ENCODE measurements at places on chromosomes 5 and 9.

- DNase-seq = no peak
Measured at GRCh38 chr9:135797507-135798262, 95.7 kb downstream of the KCNT1 start.

DNA sequence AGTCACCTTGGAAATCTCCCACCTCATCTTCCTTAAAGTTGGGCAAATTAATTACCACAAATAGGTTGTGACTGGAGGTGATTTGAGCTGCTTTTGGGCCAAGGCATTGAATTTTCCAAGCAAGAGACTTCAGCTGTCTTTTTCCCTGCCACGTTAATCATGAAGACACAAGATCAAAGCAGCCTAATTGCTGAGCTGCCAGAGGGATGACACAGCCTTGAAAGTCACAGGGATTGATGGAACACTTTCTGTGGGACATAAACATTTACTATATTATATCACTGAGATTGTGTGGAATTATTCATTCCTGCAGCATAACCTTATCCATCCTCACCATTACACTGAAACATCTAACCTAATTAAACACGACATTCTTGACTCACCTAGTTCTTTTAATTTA is 172.2 kb downstream of the FAM170A start:
- no peak for DNase-seq

DNA sequence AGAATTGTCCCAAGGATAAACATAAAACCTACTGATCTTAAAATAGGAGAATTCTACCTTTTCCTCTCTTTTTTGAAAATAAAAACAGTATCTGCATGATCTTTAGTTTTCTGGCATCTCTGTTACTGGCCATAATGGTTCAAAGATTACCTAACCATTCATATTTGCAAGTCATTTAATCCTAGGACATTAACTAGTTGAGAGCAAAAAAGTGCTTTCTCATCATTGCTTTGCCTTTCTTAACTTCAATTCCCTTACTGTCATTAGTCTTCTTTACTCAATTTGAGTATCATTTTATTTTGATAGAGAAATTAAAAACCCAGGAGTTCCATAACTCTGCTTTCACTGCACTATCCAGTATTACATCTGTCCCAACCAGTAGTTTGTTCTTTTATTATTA is 68.6 kb downstream of the RFX3 start:
- DNase-seq = no peak

GRCh38 chr9:69898714-69899209 is 78.1 kb downstream of the CFAP95 start:
- no peak for DNase-seq

DNA sequence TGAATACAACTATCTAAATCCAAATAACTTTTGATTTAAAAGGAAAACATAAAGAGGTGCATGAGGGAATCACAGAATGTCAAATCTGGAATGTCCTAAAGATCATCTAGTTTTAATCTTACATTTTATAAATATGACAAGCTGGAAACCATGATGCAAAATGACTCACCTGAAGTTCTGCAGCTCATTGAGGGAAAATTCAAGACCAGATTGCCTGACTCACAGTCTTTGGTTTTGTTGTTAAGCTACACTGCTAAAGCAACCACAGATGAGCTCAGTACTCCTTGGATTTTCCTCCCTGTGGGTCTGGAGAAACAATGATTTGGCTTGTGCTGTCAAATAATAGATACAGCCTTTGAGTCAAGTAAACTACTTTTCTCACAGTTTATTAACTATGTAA is 19.1 kb upstream of the EDIL3 start:
- no peak for DNase-seq

DNA sequence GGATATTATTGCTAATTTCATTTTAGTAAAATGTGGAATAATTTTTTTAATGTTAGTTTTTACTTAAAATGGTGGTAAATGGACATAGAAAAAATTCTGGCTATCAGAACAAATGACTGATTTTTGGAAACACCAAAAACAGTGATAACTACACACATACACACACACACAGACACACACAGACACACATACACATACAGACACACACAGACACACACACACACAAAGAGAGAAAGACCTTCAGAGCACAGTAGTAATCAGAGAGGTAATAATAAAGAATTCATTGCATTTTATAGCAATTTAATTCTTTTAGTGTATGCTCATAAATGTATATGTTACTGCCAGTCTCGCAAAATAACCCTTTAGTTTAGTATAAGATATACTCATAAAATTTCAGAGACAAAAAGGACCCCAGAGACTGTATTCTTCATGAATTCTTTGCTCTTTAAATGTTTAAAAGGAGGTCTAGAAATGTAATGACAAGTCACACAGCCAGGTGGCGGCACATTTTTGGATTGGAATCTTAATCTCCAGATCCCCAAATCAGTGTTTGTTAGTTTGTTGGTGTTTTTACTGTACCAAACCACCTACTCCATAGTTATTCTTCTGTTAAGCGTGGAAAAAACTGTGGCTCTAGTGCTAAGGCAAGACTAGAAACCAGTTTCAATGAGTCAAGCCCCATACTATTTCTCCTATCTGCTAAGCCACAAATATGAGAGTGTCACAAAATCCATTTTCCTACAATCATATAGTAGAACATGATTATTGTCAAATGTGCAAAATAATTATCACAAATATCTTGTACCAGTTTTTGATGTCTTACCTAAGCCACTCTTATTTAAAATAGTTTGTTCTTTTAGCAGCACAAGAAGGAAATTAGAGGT is 109.9 kb downstream of the EDIL3 start:
- no peak for DNase-seq

GRCh38 chr5:1926471-1927341 is 44.0 kb upstream of the IRX4 start:
- no peak for DNase-seq

- no peak for DNase-seq
Measured at GRCh38 chr5:34020726-34021125, 12.9 kb upstream of the AMACR start.

DNA sequence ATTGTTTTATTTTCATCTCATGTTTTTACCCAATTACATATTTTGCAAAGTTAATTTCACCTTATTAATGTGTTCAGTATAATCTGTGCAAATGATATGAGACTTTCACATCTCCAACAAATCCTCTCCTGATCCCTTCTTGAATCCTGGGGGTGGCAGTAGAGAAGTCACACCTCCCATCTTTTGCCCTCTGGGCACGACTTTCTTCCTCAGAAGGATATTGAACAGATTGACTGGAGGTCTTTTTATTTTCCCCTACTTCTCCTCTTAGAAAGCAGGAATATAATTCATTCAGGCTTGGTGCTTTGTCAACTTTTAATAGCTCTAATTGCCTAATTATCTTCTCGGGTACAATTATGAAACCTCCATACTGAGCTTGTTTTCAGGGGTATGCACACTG is 1037.1 kb upstream of the NUDT12 start:
- no peak for DNase-seq

DNA sequence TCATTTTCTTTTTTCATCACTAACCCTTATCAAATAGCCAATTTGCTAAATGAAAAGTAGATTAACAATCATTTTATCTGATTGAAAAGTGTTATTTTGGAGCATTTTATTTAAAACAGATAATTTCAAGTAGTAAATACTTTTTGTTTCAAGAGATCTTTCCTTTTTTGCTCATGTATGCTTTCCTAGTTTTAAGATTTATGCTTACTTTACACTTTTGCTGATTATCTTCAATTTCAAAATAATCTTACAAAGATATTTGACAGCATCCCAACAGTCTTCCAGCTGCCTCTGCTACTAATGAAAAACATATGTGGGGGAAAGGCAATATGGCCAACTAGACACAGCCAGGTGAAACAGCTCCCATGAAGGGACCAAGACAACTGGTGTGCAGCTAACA is 1027.3 kb upstream of the CDH9 start:
- DNase-seq = no peak

DNA sequence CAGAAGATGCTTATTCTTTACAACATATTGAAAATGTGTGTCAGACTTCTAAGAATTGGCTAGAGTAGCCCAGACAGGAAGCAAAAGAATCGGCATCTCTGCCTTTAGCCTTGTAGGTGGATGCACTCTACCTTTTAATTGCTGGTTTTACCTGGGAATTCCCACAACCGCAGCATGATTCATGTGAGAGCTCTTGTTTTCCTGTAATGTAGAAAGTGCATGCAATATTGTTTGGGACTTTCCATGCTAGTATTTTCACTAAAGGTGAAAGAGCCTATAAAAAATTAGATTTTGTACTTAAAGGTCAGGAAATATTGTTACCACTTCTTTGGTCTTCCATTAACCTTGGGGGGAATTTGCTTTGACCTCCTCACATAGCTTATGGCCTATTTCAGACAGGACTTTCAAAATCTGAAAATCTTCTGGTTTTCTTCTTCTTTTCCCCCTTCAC is 89.8 kb downstream of the NTRK2 start:
- no peak for DNase-seq

- no peak for DNase-seq
Measured at GRCh38 chr5:113000466-113000865, 23.9 kb downstream of the DCP2 start.

GRCh38 chr5:112787261-112787660 is 49.6 kb downstream of the APC start:
- DNase-seq = no peak

- DNase-seq = no peak
Measured at GRCh38 chr5:128082551-128083032, 974 bp upstream of the SLC12A2 start.

- DNase-seq = no peak
Measured at GRCh38 chr9:124198331-124198730, 59.4 kb upstream of the NEK6 start.

GRCh38 chr9:111900858-111901612 is 4.4 kb downstream of the UGCG start:
- DNase-seq = no peak

Measured in LNCaP clone FGC (cell line).